GM19239 (cell line): ENCODE measurements at places on chromosomes 5 and 9.

DNA sequence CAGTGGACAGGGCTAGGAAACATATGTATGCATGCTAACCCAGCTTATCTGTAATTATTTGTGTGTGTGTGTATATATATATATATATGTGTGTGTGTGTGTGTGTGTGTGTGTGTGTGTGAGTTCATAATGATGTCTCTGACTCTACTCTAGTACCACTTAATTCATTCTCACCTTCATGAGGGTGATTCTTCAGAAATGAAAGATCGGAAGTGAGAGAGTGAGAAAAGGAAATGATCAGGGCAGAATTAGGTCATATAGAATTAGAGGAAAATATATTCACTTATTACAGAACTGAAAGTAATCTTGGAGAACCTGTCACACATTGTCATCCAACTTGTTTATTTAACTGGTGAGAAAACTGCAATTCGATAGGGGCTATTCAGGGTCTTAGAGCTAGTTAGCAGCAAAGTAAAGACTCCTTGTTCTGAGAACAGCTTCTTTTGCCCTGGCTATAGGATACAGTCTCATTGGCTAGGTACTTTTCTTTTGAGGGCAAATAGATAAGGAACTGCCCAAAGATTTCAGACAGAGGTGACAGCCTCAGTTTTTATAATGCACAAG lies 58.8 kb downstream of the C9orf153 start:
- no peak for DNase-seq

DNA sequence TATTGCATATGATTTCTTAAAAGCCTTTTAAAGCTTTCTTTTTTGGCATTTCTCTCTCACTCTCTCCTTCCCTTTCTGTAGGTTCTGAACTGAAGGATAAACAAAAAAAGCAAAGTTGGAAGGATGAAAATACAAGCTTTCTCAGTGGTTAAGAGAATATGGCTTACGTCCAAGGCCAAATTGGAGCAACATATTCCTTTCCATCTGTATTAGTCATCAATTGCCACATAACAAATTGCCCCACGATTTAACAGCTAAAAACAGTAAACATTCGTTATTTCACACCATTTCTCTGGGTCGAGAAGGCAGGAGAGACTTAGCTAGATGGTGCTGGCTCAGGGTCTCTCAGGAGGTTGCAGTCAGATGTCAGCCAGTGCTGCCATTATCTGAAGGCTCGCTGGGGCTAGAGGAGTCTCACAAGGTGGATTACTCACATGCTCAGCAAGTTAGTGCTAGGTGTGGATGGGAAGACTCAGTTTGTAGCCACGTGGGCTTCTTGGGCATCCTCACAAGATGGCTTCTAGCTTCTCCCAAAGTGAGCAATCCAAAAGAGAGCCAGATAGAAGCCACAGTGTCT lies 2.0 kb upstream of the ROR2 start:
- DNase-seq = no peak

DNA sequence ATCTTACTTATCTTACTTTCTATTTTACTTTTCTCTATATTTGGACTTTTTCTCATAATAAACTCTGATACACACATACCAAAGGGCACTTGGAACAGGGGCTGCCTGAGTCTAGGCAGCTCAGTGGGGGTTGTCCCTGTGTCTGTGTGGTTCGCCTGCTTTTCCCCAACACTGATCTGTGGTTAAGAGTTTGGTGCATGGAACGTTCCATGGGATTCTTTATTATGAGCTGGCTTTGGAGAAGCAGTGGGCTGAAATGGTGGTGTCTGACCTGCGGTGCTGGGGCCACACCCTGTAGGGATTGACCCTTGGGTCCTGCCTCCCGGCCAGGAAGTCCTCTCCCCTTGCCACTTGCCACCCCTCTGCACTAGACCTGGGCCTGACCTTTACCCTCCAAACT lies 47.4 kb downstream of the ANKRD33B start:
- no peak for DNase-seq

GRCh38 chr5:178392931-178393394 lies 160.4 kb upstream of the PHYKPL start:
- no peak for DNase-seq

GRCh38 chr9:85223506-85224125 lies 518.1 kb downstream of the AGTPBP1 start:
- no peak for DNase-seq

GRCh38 chr5:80822640-80823039 lies 137.5 kb upstream of the RASGRF2 start:
- no peak for DNase-seq

GRCh38 chr5:110851357-110851756 lies 112.5 kb downstream of the SLC25A46 start:
- DNase-seq = no peak

- DNase-seq = no peak
These were observed 479.6 kb downstream of the ACTL7B start for GRCh38 chr9:108376140-108376539.

DNA sequence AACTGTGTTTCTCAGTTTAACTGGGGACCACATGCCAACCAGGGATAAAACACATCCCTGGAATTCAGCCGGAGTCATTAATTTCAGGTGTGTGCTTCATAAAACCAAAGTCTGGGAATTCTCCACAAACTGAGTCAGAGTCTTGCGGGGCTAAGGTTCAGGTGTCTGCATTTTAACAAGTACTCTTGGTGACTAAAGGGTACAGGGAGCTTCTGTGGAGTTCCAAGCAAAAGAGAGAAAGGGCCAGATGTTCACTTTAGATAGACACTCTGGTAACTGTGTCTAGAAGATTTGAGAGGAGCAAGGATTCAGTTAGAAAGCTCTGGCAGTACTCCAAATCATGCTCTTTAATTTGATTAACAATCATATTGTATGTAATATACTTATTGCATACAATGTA lies 4.0 kb downstream of the NADK2 start:
- DNase-seq = no peak

GRCh38 chr5:172493906-172494305 lies 39.6 kb upstream of the SH3PXD2B start:
- no peak for DNase-seq

DNA sequence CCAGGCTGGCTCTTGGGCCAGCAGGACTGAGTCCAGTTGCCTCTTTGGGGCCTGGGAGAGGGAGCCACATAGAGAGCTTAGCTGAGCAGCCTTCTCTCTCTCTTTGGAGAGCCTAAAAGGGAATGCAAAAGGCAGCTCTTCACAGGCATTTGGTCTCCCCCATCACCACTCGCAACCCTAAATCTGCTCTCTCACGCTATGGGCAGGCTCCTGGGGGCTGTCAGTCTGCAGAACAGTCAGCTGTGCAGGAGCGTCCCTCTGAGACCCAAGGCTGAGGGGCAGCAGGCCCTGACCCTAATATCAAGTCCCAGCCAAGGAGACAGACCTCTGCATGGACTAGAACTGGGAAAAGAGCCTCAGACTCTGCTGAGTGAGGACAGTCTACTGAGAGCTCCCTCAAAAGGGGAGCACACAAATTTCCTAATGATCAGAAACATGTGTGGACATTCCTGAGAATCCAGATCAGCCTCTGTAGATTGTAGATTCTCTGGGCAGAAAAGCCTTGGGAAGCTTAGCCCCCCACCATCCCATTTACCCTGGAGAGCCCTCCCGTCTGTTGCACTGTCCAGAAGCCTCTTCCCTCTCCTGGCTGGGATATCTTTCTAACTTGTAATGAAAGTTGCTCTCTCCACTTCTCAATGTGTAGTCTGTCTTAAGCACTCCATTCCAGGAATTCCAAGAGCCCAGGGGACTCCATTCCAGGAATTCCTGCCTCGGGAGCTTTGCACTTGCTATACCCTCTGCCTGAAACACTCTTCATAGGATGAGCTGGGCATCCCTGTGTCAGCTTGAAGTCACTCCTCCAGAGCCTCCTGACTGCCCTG lies 79.4 kb downstream of the FAM114A2 start:
- DNase-seq = no peak

GRCh38 chr9:33289496-33289895 lies 820 bp upstream of the NFX1 start:
- no peak for DNase-seq

GRCh38 chr5:154697371-154697770 lies 57.8 kb upstream of the LARP1 start:
- no peak for DNase-seq

- DNase-seq = no peak
These were observed 265.4 kb upstream of the KLF9 start for GRCh38 chr9:70679845-70680244.

- DNase-seq = no peak
These were observed 48.3 kb upstream of the DNAH5 start for GRCh38 chr5:13992795-13993194.

- DNase-seq = no peak
These were observed 35.9 kb downstream of the PRR16 start for GRCh38 chr5:120499876-120500563.

- no peak for DNase-seq
These were observed 97.0 kb upstream of the SPRY4 start for GRCh38 chr5:142421621-142422397.

DNA sequence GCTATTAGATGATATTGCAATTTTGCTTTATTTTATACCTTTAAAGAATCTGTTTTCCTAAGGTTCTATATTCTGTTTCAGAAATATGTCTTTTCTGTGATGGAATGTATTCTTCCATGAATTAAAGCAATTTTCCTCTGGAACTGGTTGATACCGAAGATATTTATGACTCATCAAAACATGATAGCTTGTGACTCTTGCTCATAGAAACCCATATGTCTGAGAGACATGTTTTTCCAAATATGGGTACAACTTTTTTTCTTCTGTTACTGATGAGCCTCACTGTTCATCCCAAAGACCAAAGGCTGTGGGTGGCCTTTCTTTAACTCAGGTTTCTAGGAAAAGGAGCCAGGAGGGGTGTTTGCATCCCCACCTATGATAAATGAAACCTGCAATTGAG lies 126.1 kb upstream of the PAPPA start:
- no peak for DNase-seq

DNA sequence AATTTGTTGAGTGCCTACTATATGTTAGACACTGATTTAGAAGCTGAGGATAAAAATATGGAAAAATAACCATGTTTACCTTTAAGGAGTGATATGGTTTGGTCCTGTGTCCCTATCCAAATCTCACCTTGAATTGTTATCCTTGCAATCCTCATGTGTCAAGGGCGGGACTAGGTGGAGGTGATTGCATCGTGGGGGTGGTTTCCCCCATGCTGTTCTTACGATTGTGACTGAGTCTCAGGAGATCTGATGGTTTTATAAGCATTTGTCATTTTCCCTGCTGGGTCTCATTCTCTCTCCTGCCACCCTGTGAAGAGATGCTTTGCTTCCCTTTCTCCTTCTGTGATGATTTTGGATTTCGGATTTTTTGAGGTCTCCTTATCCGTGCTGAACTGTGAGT lies 876.4 kb downstream of the DTWD2 start:
- no peak for DNase-seq

DNA sequence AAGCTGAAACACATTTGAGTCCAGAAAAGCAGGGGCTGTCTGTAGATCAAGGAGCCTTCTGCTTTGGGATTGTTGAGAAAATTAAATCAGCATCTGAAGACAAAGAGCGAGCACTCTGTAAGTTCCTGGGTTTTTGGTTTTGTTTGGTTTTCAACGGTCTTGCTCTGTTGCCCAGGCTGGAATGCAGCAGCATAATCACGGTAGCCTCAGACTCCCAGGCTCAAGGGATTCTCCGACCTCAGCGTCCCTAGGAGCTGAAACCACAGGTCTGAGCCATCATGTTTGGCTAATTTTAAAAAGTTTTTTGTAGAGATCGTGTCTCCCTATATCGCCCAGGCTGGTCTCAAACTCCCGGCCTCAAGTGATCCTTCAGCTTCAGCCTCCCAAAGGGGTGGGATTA lies 266.5 kb upstream of the ADAMTS16 start:
- DNase-seq = no peak

DNA sequence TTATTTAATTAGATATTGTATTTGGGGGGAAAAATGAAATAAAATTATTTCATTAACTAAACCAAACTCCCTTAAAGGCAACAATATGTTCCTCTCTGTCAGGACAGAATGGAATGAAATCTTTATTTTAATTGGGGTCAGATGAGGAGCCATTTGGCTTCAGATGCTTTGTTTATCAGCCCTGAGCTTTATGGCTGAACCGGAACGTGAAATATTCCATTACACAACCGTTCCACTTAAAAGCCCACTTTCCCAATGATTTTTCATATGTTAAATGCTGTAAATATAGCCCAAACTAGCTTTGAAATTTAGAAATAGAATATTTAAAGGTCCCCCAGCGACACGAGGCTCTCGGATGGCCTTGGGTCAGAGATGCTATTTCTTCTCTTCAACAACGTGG lies 149.5 kb downstream of the CRB2 start:
- DNase-seq = no peak

DNA sequence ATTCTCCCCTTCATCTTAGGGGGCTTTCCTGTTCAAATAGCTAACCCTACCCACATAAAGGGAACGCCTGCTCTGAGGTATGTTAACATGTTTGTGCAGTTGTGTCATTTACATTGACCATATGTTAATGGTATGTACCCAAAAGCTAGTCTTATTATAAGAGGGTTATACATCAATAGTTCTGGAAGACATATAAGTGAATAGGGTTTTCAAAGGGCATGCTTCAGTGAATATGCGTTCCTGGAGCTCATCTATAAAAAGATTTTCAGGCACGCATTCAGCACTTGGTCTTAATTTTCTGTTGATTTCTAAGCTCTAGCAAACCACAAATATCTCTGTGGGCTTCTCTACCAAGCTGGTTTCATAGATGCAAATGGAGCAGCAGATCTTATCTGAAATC lies 766.1 kb downstream of the IRX1 start:
- DNase-seq = no peak
